ENCODE measurements at places on chromosomes 13 and 19.
A peak's percentile ranks its signal among the peaks of the same experiment; 100 is the strongest.

DNA sequence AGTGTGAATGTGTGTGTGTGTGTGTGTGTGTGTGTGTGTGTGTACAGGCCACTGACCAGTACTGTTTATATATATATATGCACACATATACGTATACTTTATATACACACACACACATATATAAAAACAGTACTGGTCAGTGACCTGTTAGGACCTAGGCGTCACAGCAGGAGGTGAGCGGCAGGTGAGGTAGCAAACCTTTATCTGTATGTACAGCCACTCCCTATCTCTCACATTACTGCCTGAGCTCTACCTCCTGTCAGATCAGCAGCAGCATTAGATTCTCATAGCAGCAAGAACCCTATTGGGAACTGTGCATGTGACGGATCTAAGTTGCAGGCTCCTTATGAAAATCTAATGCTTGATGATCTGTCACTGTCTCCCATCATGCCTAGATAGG, 34.5 kb downstream of the TBC1D4 start:
- DNase-seq, result no peak

- DNase-seq, result no peak
These were observed 193.8 kb downstream of the URI1 start for GRCh38 chr19:30135797-30136196.

GRCh38 chr13:28320209-28320608, 174.7 kb downstream of the FLT1 start:
- DNase-seq, result no peak

DNA sequence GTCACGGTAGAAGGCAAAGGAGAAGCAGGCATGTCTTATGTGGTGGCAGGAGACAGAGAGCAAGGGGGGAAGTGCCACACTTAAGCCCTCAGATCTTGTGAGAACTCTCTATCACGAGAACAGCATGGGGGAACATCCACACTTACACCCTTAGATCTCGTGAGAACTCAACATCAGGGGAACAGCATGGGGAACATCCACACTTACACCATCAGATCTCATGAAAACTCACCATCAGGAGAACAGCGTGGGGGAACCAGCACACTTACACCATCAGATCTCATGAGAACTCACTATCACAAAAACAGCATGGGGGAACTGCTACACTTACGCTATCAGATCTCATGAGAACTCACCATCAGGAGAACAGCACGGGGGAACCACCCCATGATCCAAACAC, 445.0 kb downstream of the MYO16 start:
- DNase-seq, result no peak

GRCh38 chr13:82658811-82659210, 1223.5 kb downstream of the SLITRK1 start:
- no peak for DNase-seq

GRCh38 chr13:32125751-32126150, 94.2 kb downstream of the FRY start:
- DNase-seq, result no peak

DNA sequence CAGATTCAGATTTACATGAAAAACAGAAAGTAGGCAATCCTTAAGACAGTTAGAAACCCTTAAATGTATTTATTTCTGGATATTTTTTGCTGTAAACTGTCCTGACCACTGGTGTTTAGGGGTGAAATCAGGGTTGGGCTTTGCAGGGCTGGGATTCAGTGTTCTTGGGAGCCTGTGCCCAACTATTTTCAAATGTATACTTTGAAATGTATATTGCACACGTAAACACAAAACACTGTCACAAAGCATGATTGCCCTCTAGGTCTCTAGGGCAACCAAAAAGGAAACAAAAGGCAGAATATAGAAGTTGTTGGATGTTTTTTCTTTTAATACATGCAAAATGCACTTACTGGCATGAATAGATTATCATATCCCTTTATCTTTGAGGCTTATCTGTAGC, 1185.4 kb downstream of the DIAPH3 start:
- no peak for DNase-seq

DNA sequence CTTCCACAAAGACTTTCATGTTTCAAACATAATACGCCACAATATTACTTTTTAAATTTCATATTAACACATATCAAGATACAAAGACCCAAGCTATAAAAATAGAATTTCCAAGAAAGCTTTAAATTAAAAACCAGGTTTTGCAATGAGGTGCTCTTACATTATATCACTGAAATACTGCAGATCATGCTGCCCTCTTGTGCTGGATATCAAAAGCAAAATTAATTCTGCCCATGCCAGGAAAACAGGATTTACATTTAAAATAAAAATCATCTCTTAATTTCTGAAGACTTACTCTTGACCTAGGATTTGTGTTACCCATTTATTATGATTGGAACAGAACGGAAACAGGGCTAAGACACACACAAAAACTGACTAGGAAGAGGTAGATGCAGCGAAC, 145.0 kb downstream of the ABCC4 start:
- no peak for DNase-seq

DNA sequence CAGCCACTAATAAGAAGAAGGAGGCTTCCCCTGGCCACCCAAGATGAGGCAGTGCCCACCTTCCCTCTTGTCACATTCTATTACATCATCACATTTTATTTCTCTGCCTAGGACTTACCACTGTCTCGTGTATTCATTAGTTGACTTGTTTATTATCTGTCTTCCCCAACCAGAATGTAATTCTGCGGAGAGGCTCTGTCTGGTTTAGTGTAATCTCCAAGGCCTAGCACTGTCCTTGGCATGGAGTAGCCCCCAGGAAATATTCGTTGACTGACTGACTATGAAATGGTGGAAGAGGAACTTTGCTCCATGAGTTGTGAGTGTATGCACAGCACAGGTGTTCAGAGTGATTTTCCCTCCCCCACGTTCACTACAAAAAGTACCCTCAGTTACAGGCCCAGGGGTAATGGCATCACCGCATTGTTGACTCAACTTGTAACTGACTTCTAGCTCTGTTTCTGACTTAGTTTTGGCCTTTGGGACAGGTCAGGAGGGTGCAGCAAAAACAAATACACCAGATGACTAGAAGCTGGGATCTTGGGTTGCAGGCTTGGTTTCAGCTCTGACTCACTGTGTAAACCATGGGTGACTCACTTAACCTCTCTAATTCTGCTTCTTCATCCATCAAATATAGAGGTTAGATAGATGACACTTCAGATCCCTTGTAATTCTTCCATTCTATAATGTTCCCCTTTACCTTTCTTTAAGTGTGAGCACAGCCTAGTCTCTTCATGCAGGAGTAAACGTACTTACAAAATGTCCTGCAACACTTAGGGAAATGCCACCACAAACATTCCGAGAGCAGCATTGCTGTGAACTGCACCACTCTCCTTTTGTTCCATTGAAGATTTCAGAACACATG, 229.7 kb downstream of the KCNRG start:
- peak; percentile 37 for DNase-seq

GRCh38 chr19:12843999-12844732, 5.9 kb downstream of the MAST1 start:
- no peak for DNase-seq

- DNase-seq, result no peak
These were observed 37.6 kb downstream of the KCTD12 start for GRCh38 chr13:76848596-76848995.
